Neural crest cell (in vitro differentiated cells): ENCODE measurements at places on chromosomes 7 and 10. TPM values are rescaled to one million over a fixed set of nuclear protein-coding genes. Genes with fewer than 3 reads are reported as not detected.

GRCh38 chr10:28558186-28558585 lies 25.3 kb downstream of the WAC start:
- peaks cover 48% of the 10 kb centered on the region for H3K4me1 ChIP-seq
- peaks cover 25% of the 10 kb centered on the region for H3K36me3 ChIP-seq
- DNase-seq = no peak
- H3K27me3 ChIP-seq = no peaks in the 10 kb centered on the region
- H3K4me3 ChIP-seq = no peak overlapping the region

- no peak for DNase-seq
- H3K27ac ChIP-seq = no peak overlapping the region
- H3K4me1 ChIP-seq = peaks cover 3% of the 10 kb centered on the region
- no peaks in the 10 kb centered on the region for H3K36me3 ChIP-seq
- no peaks in the 10 kb centered on the region for H3K27me3 ChIP-seq
These were observed 55.9 kb upstream of the ADRB1 start for GRCh38 chr10:113987805-113988204.

- no peak overlapping the region for H3K4me3 ChIP-seq
- H3K27me3 ChIP-seq = no peaks in the 10 kb centered on the region
- H3K4me1 ChIP-seq = no peaks in the 10 kb centered on the region
- no peaks in the 10 kb centered on the region for H3K36me3 ChIP-seq
- no peak overlapping the region for H3K27ac ChIP-seq
These were observed 41.6 kb upstream of the CTBP2 start for GRCh38 chr10:125201791-125202622.

GRCh38 chr10:89263531-89263930 lies 12.0 kb upstream of the LIPA start:
- no peak for DNase-seq
- H3K27ac ChIP-seq = no peak overlapping the region
- H3K4me1 ChIP-seq = peaks cover 24% of the 10 kb centered on the region

MYH16 gene
- total RNA-seq = not detected in 2 replicates

LOXL4 gene
- total RNA-seq = 1.5 and 1.7 TPM in 2 replicates
